ENCODE measurements at places on chromosomes 3 and 15. TPM values are rescaled to one million over a fixed set of nuclear protein-coding genes. Genes with fewer than 3 reads are reported as not detected.

The ELL3 gene
- 6.0 TPM for total RNA-seq

DNA sequence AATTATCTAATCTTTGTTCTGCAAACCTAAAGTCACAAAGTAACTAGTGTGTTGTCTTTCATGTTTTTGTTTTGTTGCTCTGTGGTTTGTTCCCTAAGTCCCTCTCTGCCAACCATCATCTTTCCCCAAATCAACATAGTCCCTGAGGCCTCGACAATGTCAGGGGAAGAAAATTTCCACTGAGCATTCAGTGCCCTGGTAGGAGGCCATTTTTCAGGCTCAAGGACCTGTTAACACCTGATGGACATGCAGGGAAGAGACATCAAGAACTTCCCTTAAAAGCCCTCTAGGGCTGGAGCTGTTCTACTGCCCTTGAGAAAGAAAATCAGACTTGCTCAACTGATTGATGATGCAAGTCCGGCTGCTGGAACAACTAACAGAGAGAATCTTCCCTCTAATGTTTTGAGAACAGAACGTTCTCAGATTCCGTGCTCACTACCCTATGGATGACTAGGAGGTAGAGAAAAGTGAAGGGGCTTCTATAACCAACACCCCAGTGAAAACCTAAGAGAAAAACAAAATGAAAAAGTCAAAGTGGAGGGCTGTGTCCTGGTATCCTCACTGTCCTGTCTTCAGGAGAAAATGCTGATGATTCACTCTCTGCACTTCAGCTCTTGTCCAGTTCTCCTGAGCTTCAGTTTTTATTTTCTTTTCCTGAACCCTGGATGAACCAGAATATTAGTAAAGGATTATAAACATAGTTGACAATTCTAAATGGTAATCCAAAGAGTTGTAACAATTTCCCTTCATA lies 373.1 kb downstream of the FOXP1 start:
- H3K36me3 ChIP-seq = no peaks in the 10 kb centered on the region
- no peaks in the 10 kb centered on the region for H3K27me3 ChIP-seq
- peaks cover 23% of the 10 kb centered on the region for H3K4me1 ChIP-seq
- peak overlapping the region; percentile 43 for H3K27ac ChIP-seq
- DNase-seq = peak; percentile 47

DNA sequence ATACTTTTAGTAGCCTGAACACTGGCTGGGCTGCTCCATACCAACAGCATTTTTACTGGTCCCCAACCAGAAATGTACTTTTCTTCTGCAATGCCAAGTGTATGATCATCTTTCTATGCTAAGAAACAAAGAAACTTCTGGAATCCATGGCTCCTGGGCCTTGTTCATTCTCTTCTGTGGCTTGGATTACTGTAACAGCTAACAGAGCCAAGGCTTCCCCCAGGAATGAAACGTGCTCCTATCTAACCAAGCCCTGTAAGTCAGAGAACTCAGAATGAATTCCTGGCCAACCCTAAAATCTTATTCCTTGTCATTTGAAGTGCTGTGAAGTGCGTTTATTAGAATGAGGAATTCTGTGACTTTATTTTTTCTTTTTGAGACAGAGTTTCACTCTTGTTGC lies 102.9 kb upstream of the RAD18 start:
- no peaks in the 10 kb centered on the region for H3K27me3 ChIP-seq
- H3K36me3 ChIP-seq = no peaks in the 10 kb centered on the region
- peaks cover 6% of the 10 kb centered on the region for H3K4me1 ChIP-seq
- H3K27ac ChIP-seq = no peak overlapping the region
- DNase-seq = no peak
- H3K4me3 ChIP-seq = no peak overlapping the region

- peak overlapping the region; percentile 22 for H3K27ac ChIP-seq
- no peaks in the 10 kb centered on the region for H3K27me3 ChIP-seq
- DNase-seq = no peak
These were observed 8.3 kb downstream of the ANXA2 start for GRCh38 chr15:60389261-60390077.
